Stimulated activated CD8-positive, alpha-beta memory T cell treated with anti-CD3 and anti-CD28 coated beads, Interleukin-7, amount 100 ng/mL, for 48 hours (primary cell): ENCODE measurements at places on chromosomes 11 and 22.

GRCh38 chr11:43278193-43278956 is 33.4 kb upstream of the API5 start:
- no peak for DNase-seq

GRCh38 chr11:59429924-59430516 is 3.8 kb upstream of the OR5A2 start:
- peak; percentile 10 for DNase-seq

DNA sequence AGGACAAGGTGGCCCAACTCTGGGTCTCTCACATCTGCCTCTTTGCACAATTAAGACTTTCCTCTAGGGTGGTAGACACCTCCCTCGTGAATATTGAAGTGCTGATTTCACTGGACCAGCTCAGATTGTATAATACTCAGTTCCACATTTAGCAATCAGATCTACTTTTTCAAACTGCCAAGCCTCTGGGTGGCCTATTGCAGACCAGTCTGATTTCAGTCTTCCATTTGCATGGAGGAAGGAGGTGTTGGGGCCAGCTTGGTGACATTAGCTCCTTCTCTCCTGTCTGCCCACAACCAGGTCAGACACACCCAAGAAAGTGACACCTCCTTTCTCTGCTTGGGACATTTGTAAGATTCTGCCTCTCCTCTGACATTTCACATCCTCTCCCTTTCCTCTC is 78.2 kb downstream of the PPFIBP2 start:
- no peak for DNase-seq

- DNase-seq = no peak
Observed at GRCh38 chr11:70952191-70952590, 300.2 kb downstream of the SHANK2 start.

DNA sequence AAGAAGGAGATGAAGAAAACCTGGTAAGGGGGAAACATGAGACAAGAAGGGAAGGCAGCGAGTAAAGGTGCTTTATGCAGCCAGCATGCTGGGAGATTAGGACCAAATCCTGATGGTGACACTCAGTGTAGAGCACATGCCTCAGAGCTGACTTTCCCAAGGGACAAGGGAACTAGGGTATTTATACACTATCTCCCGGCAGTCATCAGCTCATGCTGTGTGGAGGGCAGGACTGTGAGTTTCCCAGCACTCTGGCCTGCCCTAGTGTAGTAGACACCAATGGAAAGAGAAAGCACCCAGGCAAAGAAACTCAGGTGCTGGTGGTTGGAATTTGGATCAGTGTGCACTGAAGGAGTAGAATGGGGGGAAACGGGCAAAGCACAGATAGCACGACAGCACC is 128.3 kb upstream of the CSNK2A3 start:
- DNase-seq = no peak

DNA sequence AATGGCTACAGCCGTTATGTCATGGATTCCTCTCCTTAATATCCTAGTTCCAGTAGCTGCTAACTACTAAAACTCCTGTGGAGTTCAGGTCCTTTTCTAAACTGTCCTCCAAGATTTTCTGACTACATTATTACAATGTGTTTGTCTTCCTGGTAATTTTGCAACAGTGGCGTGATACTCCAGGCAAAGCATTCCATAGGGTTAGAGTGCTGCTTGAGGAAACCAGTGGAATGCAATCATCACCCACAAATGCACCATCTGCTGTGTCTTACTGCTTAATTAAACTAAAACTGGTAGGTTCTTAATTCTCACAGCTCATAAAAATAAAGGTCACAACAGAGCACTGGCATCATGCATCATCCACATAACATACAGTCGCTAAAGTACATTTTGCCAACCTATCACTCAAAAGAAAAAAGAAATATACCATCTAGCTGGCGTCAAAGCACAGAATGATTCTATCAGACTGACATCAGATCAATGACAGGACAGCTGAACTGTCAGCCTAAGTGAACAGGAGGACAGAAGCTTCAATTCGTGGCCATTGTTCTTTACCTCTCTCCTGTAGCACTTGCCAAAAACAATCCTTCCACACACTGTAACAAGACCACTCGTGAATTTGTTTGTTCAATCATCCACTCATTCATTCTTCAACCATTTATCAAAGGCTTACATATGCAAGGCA is 182.5 kb downstream of the CADM1 start:
- DNase-seq = no peak

GRCh38 chr11:32722255-32722654 is 72.2 kb downstream of the CCDC73 start:
- DNase-seq = no peak

GRCh38 chr11:11265994-11266606 is 87.0 kb downstream of the CSNK2A3 start:
- DNase-seq = peak; percentile 6

- no peak for DNase-seq
Observed at GRCh38 chr11:73651661-73652045, 5.3 kb downstream of the PLEKHB1 start.

DNA sequence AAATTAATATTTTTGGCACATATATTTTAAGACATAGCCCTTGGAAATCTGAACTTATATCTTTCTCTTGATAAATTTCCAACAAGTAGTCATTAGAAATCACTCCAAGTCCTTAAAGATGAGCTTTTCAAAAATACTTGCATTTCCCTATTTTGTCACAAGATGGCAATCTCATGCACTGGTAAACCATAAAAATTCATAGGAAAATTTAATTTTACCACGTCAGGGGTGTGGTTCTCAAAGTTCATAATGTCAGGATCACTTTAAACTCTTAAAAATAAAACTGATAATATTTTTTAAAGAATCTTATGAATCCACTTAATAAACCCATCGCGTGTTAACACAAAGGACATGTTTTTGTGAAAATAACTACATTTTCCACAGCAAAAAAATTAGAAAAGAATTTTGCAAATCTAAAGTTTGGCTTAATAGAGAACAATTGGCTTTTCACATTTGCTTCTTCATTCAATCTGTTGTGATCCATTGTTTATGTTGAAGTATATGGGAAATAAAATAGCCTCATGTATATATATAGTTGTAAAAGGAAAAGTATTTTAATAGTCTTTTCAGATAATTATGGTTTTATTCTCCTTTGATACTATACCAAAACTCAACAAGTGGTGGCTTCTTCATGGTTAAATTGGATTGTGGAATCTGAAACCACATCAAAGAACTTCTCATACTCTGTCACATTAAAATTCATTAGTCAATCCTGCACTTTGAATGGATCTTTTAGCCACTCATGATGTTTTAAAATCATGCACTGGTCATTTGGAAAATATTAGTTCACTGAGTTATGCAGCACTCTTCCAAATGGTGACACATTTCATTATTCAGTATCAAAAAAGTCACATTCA is 169.1 kb downstream of the CADM1 start:
- no peak for DNase-seq

GRCh38 chr11:60831143-60831500 is 10.8 kb upstream of the CCDC86 start:
- peak; percentile 32 for DNase-seq

- DNase-seq = no peak
Observed at GRCh38 chr22:32602154-32602553, 127.5 kb downstream of the FBXO7 start.

- DNase-seq = no peak
Observed at GRCh38 chr11:37786214-37786755, 1188.2 kb upstream of the RAG2 start.

GRCh38 chr22:36171941-36172340 is 11.4 kb upstream of the APOL3 start:
- DNase-seq = no peak

GRCh38 chr22:19553201-19553600 is 29.0 kb upstream of the CLDN5 start:
- no peak for DNase-seq

DNA sequence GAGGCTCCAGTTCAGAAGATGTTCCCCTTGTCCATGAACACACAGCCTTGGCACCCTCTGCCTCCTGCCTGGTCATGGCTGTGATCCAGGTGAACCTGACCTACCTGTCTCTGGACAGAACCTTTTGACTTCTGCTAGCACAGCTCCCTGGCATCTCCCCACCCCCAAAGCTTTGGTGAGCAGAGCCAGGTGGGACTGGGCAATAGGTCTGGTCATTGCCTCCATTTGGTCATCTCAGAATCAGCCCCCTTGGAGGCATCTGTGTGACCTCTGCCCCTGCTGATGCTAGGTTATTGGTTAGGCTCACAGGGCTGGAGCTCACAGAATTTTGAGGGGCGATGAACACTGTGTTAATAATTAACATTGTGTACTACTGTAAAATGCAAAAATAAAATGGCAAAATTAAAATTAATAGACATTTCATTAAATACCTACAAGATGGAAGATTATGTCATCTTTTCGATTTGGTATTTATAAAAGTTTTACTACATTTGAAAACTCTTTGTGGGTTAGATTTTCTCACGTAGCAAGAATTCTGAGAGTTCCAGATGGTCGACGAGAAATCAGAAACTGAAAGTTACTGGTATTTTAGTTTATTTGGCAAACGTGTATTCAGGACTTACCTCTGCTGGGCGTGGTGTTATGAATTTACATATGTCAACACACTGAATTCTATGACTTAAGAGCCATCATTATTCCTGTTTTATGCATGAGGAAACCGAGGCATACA is 8.3 kb upstream of the KIAA0930 start:
- DNase-seq = no peak

DNA sequence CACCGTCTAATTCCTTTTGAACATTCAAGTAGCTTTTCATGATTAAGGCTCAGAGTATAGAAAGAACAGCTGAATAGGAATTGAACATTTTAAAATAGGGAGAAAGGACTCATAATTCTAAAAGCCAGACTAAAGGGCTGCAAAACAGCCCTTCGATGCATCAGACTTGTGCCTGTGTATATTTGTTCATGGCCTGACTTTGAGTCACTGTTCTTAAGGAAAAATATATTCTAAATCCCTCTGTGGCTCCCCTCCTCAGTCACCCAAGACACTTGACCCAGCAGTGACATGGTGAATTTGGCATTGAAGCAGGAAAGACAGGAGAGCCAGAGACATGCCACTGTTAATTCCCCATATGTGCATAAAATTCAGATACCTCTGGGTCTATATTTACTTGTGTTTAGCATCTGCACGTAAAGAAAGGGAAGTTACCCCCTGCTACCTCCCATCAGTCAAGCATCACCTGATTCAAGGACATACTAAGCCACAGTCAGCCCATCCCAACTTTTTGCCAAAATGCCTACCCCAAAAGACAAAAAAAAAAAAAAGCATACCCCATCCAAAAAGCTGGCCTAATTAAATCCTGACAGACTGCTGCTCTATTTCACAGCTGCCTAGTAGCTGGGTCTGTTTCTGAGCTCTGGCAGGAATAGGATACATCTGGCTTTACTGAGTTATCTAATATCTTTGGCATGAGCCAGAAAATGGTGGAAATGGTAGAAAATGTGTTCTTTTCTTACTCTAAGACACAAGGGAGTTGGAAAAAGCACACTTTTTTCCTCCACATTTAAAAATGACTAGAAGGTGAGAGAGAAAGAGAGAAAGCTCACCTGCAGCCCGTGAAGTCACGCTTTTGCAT is 93.5 kb downstream of the COMMD9 start:
- DNase-seq = no peak

- no peak for DNase-seq
Observed at GRCh38 chr22:28874061-28874460, 9.3 kb upstream of the ZNRF3 start.

GRCh38 chr11:41334007-41334933 is 125.2 kb downstream of the LRRC4C start:
- DNase-seq = no peak

DNA sequence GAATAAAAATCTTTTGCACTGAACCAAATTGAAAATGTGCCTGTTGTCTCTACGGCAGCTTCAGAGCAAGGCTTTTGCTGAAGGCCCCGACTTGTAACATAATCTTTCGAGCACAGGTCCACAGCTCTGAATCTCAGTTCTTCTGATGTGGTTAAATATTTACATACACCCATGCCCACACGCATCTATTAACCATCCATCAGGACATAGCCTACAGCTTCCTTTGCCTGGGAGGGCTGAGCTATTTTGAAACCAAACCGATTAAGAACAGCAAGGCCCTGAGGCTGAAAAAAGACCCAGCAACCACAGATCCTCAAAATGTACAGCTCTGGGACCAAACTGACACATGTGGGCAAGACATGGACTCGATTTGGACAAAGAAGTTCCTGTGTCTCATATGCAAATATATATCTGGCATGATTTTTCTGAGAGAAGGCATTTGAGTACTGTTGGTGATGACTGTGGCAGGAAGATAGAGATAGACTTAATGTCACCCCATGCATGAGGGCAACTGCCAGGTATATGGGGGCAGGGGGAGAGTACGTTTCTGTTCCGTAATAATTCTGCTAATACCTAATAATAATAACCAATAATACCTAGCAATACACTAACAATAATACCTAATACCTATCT is 322.7 kb upstream of the PLET1 start:
- no peak for DNase-seq

GRCh38 chr11:27228232-27228905 is 134.6 kb downstream of the CCDC34 start:
- DNase-seq = no peak

DNA sequence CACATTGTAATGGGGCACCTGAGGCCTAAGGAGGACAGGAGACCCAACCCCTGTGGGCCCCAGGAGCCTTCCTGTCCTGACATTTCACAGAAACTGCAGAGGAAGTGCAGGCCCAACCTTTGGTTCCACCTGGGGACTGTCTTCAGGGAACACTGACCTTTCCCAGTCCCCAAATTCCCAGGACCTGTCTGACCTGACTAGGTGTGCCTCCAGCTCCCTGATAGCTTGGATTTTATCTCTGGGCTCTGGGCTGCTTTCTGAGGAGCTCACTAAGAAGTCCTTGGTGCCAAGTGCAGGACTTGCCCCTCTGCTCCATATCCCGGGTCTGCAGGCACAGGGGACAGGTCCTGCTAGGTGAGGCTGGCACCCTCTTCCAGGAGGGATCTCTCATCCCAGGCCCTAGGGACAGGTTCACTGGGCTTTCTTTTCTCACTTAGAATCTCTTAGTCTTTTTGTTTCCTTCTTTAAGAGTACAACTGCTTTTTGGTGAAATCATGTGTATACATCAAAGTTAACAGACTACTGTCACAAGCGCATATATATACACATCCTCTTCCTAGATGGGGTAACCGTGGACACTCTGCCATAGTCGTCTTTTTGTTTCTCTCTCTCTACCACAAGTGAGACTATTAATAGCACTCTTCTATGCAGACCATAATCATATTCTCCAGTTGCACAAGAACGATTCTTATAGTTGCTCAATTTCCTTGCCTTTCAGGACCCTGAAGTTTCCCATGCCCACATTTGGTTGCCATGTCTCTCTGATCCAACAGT is 72.0 kb upstream of the IGLL5 start:
- DNase-seq = no peak

DNA sequence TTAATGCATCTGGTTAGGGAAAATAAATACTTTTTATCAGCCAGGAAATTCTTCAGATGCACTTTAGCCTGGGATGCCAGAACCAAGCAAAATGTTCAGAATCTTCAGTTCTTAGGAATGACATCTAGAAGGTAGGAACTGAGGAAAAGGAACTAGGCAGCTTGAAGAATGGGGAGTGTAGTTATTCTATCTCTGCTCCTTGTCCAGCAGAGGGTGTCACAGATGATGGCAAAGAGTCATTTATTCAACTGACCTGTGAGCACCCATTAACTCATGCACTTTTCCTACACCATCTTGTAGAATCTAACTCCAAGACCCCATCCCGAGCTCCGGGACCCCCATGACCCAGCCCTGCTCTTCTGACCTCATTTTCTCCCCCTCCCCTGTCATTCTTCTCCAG is 122.1 kb upstream of the ISX start:
- DNase-seq = no peak

GRCh38 chr11:85685820-85686459 is at the start of gene CCDC89:
Gene CCDC89, minus strand, starts transcription at chr11:85686195. Its CDS starts 65 bp downstream, at chr11:85686130.
- DNase-seq = no peak
